Sigmoid colon (tissue), 7 donors: ENCODE measurements at places on chromosomes 7 and 10. TPM values are rescaled to one million over a fixed set of nuclear protein-coding genes. Genes with fewer than 3 reads are reported as not detected.
A peak's percentile ranks its signal among the peaks of the same experiment; 100 is the strongest.

SPDYE8 gene
- not detected for total RNA-seq

CYP26C1 gene
- not detected for total RNA-seq

STEAP2 gene
- 32.1 TPM for total RNA-seq

OR2A5 gene
- not detected for total RNA-seq

SFMBT2 gene
- total RNA-seq = 5.5 TPM

DLX5 gene
- 0.71 TPM for total RNA-seq

EXOC4 gene
- total RNA-seq = 57.6 TPM

SPOCK2 gene
- total RNA-seq = 9.2 TPM

MCM10 gene
- total RNA-seq = not detected

MET gene
- 20.3 TPM for total RNA-seq

DNA sequence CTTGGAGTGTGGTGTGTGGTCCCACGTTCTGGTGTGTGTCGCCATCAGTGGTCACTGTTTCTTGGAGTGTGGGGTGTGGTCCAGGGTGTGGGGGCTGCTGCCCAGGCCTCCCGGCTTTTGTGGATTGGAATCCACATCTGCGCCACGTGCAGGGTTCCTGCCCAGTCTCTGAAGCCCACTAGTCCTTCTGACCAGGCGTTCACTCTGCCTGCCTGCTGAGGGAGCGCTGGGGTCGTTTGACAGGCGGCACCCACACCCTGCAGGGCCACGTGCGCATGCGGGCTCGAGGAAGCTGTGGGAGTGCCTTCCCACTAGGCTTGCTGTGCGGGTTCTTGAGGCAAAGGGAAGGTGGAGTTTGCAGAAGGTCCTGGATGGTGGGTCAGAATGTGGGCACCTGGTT is 51.4 kb downstream of the INPP5A start:
- no peak for DNase-seq

GRCh38 chr7:137036768-137037167 is 168.3 kb downstream of the CHRM2 start:
- no peak for DNase-seq

GRCh38 chr10:26025523-26025922 is 91.5 kb downstream of the MYO3A start:
- no peak for DNase-seq

DNA sequence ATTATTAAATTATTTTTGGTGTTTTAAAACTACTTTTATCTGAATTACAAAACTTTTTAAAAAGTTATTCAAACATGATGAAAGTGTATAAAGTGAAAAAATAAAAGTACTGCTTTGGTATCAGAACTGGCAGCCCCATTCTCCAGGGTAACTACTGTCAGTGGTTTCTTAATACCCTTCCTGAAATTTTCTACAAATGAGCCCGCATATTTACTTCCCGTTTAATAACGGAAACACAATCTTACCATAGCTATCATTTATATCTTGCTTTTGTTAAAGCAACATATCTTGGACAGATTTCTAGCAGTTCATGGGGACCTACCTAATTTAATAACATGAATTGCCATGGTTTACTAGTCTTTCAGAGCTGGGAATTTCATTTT is 249.9 kb downstream of the RNLS start:
- no peak for DNase-seq

DNA sequence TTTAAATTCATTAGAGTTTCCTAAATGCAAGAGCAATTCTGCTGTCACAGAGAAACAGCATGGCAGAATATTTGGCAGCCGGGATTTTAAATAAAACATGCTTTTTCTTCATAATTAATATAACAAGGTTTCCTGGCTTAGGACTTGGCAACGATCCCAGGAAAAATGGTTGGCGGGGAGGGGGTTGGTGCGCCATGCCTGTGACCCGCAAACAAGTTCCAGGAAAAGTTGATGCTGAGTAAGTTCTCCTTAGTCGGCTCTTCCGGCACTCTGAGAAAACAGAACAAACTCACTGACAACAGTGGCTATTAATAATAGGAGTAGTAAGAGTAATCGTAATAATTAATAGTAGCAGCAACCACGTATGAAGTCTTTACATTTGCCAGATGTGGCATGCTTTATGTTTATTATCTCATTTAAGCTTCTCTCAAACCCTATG is 4.6 kb downstream of the HABP2 start:
- no peak for DNase-seq

DNA sequence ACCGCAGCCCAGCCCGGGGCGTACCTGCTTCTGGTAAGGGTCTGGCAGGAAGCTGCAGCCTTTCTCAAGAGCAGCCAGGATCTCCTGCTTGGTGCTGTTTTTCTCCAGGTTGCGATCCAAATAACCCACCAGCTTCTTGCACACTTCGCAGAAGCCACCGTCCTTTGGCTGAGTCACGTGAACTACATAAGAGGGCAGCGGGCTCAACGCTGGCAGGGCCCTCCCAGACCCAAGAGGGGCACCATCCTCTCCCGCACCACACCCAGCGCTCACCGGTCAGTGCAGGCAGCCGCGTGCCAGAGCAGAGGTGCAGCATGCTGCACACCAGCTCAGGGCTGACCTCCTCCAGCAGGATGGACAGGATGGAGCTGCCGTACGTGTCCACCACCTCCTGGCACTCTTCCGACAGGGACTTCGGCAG is 31.6 kb downstream of the PSAP start:
- no peak for DNase-seq

GRCh38 chr7:22688084-22688483 is 38.9 kb upstream of the IL6 start:
- no peak for DNase-seq

- no peak for DNase-seq
Observed at GRCh38 chr10:27537166-27537565, 33.1 kb downstream of the RAB18 start.

DNA sequence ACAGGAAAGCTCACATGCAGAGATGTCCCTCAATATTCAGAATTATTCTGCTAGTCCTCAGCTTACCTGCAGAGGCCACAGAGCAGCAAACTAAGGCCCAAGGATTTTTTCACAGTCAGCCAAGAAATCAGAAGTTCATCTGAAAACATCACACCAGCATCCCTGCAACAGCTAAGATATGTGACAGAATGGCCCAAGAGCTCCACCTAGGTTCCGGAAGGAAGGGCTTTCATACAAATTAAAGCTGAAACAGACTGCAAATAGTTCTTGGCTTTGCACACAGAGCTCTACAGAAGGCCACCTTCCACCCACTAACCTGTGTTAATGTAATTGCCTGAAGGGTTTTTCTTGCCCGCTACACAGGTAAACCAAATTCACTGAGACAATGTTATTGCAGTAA is 438.8 kb upstream of the C7orf33 start:
- no peak for DNase-seq

GRCh38 chr10:65742906-65743305 is 1182.9 kb upstream of the LRRTM3 start:
- DNase-seq = no peak

- no peak for DNase-seq
Observed at GRCh38 chr7:116441534-116441933, 58.0 kb upstream of the CAV2 start.

DNA sequence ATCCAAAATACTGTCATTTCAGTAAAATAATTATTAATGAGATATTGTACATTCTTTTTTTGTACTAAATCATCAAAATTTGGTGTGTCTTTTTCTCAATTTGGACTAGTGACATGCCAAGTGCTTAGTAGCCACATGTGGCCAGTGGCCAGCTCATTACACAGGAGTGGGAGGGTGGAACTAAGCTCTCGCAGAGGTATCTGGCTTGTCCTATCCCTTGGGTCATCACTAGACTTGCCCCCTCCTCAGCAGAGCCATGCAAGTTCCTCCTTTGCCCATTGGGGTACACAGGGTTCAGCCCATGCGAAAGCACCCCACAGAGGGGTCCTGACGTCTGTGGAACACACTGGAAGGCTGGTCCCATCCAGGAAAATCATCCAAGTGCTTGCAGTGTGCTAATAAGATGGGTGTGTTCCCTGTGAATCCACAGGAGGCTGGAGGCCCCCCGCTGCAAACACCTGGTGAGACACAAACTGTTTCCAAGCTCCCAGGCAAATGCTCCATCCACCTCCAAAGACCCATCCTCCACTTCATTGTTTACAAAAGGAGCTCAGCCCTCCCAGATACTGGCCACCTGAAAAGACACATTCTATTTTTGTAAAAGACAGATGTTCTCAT is 1.3 kb downstream of the ARHGAP22 start:
- DNase-seq = peak; percentile 38

DNA sequence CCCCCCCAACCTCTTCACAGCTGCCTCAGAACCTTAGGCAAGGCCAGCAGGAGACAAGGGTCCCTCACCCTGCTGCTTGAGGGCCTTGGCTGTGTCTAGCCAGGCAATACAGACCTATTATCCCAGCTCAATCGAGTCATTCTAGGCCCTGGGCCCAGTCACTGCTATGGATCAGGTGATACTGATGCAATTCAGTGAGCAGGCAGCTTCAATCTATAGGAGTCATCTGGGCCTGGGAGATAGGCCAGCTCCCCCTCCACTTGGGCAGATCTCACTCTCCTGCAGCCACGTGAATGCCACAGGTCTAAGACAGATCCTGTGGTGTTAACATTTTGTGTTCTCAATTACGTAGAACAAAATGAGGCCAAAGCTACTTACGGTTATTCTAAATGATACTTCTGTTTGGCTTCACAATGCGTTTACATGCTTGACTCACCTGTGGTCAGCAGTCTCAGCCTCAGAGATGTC is 68.0 kb upstream of the LRRC4 start:
- no peak for DNase-seq

DNA sequence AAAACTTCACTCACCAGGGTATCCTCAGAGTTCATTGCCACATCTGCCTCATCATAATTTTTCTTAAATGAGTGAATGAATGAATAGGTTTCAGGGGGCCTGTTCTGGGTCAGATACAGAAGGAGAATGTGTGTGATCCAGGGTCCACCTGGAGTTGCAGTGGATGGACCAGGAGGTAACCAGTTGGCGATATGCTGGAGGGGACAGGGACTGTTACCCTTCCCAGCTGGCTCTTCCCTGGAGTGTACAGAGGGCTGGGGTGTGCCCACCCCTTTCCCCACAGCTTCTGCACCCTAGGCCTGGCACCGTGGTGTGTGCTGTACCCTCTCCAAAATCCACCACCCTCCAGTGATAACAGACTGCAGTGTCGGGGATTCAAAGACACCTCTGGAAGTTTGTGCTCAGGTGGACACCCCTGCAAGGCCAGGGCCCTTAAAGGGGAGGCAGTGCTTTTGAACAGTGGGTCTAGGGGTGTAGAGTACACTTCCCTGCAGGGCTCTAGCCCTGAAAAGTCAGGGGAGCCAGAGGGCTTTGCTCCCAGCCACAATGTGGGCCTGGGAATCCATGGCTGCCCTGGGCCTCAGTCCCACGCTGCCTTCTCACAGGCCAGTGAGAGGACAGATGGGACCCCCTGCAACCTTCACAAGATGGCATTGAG is 134.4 kb upstream of the UNC5B start:
- DNase-seq = peak; percentile 27

DNA sequence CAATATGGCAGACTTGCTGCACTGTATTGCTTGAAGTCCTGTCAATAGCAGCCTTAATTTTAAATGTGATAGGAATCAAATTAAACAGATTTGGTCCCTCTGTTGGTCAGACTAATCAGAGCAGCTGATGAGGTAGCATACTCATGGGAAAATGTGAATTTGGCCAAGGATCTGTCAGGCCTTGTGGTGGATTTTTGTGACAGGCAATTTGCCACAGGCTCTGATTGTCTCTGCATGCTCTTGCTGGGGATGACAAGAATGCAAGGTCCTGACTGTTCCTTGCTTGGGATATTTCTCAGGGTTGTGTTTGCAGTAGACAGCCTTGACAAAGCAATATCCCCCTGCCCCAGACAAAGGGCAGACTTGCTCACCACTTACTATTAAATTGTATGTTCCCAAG is 41.5 kb upstream of the GARS1 start:
- DNase-seq = no peak

- DNase-seq = peak; percentile 93
Observed at GRCh38 chr7:47576031-47576865, 5.7 kb downstream of the TNS3 start.

GRCh38 chr7:69833964-69834363 is 235.7 kb downstream of the AUTS2 start:
- no peak for DNase-seq

- DNase-seq = no peak
Observed at GRCh38 chr7:124031919-124032318, 948 bp downstream of the TMEM229A start.

- peak; percentile 36 for DNase-seq
Observed at GRCh38 chr7:155984609-155985405, 172.5 kb upstream of the SHH start.

DNA sequence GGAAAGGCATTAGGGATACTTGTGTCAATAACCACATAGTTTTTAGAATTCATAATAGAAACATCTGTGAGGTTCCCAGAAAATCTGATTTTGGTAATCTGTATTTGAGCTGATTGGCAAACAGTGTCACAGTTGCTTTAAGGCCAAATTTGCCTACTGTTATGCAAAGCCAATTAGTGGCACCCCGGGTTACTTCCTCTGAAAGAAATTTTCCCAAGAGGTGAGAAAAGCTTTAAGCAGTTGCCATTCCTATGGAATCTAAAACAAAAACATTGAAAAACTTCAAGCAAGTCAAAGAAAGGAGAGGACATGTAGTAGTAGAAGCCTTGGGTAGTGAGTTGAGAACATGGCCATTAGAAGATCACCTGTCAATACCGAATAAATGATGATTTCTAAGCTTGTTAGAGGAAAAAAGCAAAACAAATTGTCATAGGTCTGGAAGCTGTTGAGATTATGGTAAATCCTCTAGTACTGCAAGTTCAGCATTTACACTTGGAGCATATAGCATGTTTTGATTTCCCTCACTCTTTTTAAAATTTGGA is 176.8 kb downstream of the TWIST1 start:
- no peak for DNase-seq

DNA sequence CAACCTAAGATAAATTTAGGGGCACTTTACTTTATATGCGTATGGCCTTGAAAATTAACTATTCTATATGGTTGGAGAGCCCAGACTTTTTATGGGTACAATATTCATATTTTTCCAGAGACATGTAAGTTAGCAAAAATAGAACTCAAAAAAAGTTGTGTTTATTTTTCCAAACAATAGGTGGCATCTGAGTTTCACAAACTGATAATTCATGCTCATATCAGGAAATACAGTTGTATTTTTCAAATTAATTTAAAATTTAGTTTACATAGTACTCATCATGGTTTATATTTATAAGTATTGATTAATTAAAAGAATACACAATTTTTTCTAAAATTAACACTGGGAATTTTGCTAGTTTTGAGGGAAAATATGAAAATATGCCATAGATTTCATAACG is 34.6 kb downstream of the ANKRD7 start:
- DNase-seq = no peak

DNA sequence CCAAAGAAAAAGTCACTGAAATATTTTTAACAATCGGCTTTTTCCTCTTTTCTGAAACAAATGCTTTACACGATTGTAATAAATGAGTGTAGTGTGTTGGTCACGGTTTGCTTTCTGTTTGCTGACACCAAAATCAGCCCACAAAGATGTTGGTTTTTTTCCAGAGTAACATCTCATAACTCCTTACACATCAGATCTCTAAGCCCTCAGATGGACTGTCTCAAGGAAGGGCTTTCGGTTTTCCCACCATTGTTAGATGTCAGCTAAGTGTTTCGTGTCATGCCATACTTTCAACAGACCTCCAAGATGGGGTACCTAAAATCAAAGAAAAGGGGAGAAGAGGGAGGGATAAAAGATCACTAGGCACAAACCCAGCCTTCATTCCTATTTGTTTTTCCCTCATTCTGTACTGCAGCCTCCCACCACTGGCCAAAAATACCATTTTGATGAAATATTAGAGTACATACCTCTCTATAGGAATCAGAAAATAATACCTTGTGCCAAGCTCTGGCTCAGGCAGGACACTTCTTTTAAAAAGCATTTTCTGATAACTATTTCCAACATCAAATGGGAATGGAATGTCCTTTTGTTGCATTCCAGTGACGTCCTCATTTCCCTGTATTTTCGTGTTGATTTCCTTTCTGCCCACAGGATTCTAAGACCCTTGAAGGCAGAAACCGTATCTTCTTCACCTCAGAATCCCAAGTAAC is 159.1 kb downstream of the DGKI start:
- no peak for DNase-seq
